ENCODE measurements at places on chromosomes 4 and X.
A peak's percentile ranks its signal among the peaks of the same experiment; 100 is the strongest.

DNA sequence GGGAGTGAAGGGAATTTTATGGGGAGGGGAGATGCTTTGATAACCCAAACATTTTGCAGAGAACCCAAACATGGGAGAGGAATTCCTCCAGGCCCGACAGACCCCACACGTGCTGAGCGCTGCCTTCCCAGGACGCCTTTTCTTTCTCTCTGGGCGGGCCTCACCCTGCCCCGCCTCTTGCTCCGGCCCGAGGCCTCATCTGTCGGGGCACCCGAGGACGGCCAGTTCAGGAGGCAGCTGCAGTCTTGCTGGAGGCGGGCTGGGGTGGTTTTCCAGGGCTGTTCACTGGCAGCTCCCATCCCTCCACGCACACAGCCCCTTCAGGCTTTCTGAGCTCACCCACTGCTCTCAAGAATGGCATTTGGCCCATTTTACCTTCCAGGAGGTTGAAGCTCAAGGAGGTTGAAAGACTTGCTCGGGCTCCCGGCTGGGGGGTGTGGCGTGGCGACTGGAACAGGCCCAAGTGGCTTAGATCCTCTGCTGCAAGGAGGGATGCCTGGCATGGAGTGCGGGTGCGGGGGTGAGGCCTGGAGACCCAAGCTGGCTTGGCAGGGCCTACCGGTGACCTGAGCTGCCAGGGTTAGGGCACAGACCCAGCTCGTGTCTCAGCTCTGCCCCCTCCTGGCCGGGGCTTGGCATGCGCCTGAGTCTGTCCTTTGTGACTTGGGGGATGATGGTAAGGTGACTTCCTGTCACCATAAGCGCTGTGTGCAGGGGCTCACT is 99.2 kb downstream of the PSAPL1 start:
- no peaks in the 10 kb centered on the region for H3K36me3 ChIP-seq
- DNase-seq: no peak
- H3K4me1 ChIP-seq: no peaks in the 10 kb centered on the region
- H3K27me3 ChIP-seq: no peaks in the 10 kb centered on the region
- no peak overlapping the region for H3K27ac ChIP-seq
- H3K4me3 ChIP-seq: no peak overlapping the region

- H3K4me1 ChIP-seq: peaks cover 3% of the 10 kb centered on the region
- H3K27ac ChIP-seq: no peak overlapping the region
- no peak for DNase-seq
- no peaks in the 10 kb centered on the region for H3K36me3 ChIP-seq
- H3K27me3 ChIP-seq: peaks cover 100% of the 10 kb centered on the region
Observed at GRCh38 chr4:110616238-110617074, 6.4 kb downstream of the PITX2 start.

DNA sequence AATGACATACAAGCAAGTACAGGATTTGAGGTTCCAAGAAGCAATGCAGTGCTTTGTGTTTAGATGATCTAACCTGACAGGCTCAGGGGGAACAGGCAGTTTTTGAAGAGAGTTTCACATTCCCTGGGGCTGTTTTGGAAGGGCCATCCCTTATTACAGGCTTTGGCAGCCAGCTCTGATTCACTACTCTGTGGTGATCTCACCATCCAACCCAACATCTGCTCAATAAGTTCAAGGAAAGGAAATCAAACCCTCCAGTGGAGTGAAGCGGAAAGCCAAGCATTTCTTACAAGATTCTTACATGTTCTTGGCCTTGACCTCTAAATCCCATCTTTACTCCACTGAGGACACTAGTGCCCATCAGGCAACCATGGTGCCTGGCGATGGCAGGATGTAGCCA is 7.5 kb downstream of the IDS start:
- DNase-seq: no peak
- H3K4me3 ChIP-seq: no peak overlapping the region
- H3K4me1 ChIP-seq: no peaks in the 10 kb centered on the region

- no peak overlapping the region for H3K4me3 ChIP-seq
- DNase-seq: peak; percentile 20
- H3K27me3 ChIP-seq: no peaks in the 10 kb centered on the region
- no peaks in the 10 kb centered on the region for H3K36me3 ChIP-seq
- H3K27ac ChIP-seq: no peak overlapping the region
Observed at GRCh38 chrX:110146521-110146920, 143.6 kb downstream of the TMEM164 start.

- H3K4me1 ChIP-seq: no peaks in the 10 kb centered on the region
- H3K4me3 ChIP-seq: no peak overlapping the region
- no peak for DNase-seq
- no peaks in the 10 kb centered on the region for H3K36me3 ChIP-seq
- no peaks in the 10 kb centered on the region for H3K27me3 ChIP-seq
- no peak overlapping the region for H3K27ac ChIP-seq
Observed at GRCh38 chr4:175916626-175917351, 104.7 kb upstream of the GPM6A start.

DNA sequence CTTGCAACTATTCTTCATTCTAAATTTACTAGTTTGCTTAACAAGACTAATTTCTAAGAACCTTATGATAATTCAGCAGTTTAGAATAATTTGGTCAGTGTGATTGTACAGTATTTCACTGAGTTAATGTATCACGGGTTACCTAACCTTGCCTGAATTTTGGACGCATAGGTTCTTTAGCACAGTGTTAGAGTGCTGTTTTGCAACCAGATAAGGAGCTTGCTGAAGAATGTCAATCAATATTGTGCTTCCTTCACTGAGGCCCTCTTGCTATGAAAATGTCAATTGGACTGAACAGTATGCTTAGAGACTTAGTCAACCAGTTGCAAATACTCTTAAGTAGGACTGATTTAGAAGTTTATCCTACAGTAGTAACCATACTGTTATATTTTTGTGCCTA is 19.6 kb downstream of the VAMP7 start:
- H3K4me3 ChIP-seq: no peak overlapping the region
- H3K27ac ChIP-seq: no peak overlapping the region
- H3K36me3 ChIP-seq: peaks cover 11% of the 10 kb centered on the region
- H3K4me1 ChIP-seq: no peaks in the 10 kb centered on the region

DNA sequence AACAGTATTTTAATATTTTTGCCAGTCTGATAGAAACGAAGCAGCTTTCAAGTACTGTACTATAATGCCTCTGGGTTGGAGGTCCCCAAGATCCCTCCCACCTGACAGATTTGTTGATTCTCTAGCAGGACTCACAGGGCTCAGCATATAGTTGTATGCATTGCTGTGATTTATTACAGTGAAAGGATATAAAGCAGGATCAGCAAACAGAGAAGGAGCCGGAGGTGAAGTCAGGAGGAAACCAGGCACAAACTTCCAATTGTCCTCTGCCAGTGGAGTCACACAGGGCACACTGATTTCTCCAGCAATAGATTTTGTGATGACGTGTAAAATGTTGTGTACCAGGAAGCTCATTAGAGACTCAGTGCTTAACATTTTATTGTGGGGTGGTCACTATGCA is 19.0 kb downstream of the USP53 start:
- no peaks in the 10 kb centered on the region for H3K27me3 ChIP-seq
- no peak for DNase-seq
- H3K4me3 ChIP-seq: no peak overlapping the region
- H3K27ac ChIP-seq: no peak overlapping the region
- peaks cover 6% of the 10 kb centered on the region for H3K4me1 ChIP-seq

GRCh38 chrX:29528281-29528680 is 687.1 kb upstream of the MAGEB2 start:
- no peaks in the 10 kb centered on the region for H3K4me1 ChIP-seq
- DNase-seq: no peak
- no peaks in the 10 kb centered on the region for H3K36me3 ChIP-seq
- H3K27me3 ChIP-seq: no peaks in the 10 kb centered on the region

DNA sequence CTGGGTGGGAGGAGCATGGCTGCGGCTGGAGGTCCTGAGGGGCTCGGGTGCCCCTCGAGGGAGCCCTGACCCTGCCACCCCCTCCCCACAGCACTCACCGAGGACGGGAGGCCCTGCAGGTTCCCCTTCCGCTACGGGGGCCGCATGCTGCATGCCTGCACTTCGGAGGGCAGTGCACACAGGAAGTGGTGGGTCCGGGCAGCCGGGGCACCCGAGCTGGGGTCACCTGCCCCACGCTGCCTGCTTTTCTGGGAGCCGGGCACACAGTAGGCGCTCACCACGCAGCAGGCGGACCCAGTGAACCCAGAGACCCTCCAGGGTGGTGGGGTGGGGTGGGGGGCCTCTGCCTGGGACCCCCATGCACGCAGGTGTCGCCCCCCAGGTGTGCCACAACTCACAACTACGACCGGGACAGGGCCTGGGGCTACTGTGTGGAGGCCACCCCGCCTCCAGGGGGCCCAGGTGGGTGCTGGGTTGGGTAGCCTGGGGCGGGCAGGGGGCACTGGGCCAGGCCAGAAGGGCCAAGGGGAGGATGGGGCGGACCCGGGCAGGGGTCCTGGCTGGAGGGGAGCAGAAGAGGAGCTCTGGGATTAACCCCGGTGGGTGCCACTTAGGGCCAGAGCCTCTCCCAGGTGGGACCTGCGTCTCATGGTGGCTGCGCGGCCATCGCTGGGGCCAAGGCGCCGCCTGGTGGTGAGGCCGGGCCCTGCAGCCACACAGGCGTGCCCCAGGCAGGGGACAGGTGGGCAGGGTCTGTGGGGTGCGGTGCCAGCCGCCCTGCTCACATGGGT is 1.4 kb downstream of the HGFAC start:
- no peak overlapping the region for H3K27ac ChIP-seq
- no peaks in the 10 kb centered on the region for H3K36me3 ChIP-seq
- H3K4me1 ChIP-seq: no peaks in the 10 kb centered on the region
- H3K27me3 ChIP-seq: no peaks in the 10 kb centered on the region

GRCh38 chr4:173346074-173346473 is 11.9 kb upstream of the HMGB2 start:
- H3K4me3 ChIP-seq: no peak overlapping the region
- H3K4me1 ChIP-seq: no peaks in the 10 kb centered on the region
- no peak overlapping the region for H3K27ac ChIP-seq
- H3K27me3 ChIP-seq: no peaks in the 10 kb centered on the region
- H3K36me3 ChIP-seq: peaks cover 3% of the 10 kb centered on the region

- H3K4me1 ChIP-seq: no peaks in the 10 kb centered on the region
- H3K27me3 ChIP-seq: no peaks in the 10 kb centered on the region
- no peaks in the 10 kb centered on the region for H3K36me3 ChIP-seq
- DNase-seq: no peak
- no peak overlapping the region for H3K4me3 ChIP-seq
- no peak overlapping the region for H3K27ac ChIP-seq
Observed at GRCh38 chrX:125651426-125651825, 331.8 kb downstream of the TEX13C start.

DNA sequence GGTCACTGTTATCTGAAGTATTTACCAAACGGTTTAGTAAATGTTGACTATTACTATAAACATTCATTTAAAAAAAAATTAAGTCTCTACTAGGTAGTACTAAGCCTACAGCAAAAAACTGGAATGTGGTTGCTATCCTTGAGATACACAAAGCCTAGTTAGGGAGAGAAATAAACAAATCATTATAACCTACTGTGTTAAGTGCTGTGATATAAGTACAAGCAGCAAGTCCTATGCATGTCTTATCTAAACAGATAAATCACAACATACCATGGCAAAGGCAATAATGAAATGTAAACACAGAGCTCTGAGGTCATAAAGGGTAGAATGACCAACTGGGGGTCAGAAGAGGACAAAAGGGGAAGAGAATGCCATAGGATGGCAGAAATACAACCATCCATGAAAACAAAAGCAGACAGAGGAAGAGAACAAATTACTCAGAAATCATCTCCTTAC is 92.2 kb downstream of the RNF150 start:
- no peaks in the 10 kb centered on the region for H3K36me3 ChIP-seq
- no peak for DNase-seq
- no peaks in the 10 kb centered on the region for H3K27me3 ChIP-seq
- H3K4me1 ChIP-seq: no peaks in the 10 kb centered on the region

- no peak overlapping the region for H3K4me3 ChIP-seq
- no peaks in the 10 kb centered on the region for H3K4me1 ChIP-seq
- no peak overlapping the region for H3K27ac ChIP-seq
- H3K36me3 ChIP-seq: no peaks in the 10 kb centered on the region
- H3K27me3 ChIP-seq: no peaks in the 10 kb centered on the region
Observed at GRCh38 chr4:147739239-147739823, 7.4 kb downstream of the ARHGAP10 start.

DNA sequence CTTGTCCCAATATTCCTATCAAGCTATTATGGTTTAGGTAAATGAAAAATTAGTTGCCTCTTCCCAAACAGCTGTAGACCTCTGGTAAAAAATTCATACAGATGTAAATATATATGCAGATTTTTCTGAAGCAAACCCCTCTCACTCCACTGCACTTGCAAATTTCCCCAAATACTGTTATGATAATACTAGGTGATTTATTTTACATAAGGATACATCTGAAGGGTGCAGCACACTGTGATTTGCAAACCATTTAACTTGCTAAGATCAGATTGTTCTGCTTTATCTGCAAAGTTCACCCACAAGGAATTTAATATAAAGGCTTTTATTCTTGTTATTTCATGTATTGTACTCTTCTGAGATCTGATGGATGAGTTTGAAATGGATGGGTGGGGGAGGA is 177.0 kb downstream of the GPAT3 start:
- no peaks in the 10 kb centered on the region for H3K27me3 ChIP-seq
- DNase-seq: no peak
- no peaks in the 10 kb centered on the region for H3K4me1 ChIP-seq

DNA sequence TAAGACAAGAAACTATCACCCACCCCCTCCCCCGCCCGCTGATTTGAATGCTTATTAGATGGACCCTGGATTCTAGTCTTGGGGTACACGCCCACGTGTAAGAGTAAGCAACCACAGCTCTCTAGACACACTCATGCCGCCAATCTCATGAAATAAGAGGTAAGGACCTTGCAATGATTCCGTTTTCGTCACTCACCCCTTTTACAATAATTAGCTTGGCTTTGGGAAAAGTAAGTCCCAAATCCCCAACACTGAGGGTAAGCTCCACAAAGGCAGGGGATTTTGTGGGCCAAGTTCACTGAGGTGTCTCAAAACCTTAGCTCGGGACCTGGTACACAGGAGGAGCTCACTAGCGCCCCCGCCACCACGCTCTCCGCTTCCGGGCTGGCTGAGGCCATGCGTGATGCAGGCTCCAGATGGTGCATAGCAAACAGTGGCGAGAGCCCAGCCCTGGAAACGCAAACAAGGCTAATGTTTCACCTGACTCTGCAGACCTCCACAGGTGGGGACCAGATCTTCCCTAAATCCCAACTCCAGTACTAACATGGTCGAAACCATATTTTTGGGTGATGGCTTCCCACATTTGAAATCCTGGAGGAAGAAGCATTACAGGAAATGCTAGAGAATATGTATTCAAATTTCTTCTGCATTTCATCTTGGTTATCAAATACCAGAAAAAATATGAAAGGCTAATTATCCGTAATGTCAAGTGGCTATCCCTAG is 4.1 kb downstream of the PLAC8 start:
- peaks cover 36% of the 10 kb centered on the region for H3K4me1 ChIP-seq
- H3K36me3 ChIP-seq: no peaks in the 10 kb centered on the region
- peak overlapping the region; percentile 50 for H3K4me3 ChIP-seq
- H3K27me3 ChIP-seq: peaks cover 7% of the 10 kb centered on the region
- DNase-seq: peak; percentile 89
- peak overlapping the region; percentile 79 for H3K27ac ChIP-seq

DNA sequence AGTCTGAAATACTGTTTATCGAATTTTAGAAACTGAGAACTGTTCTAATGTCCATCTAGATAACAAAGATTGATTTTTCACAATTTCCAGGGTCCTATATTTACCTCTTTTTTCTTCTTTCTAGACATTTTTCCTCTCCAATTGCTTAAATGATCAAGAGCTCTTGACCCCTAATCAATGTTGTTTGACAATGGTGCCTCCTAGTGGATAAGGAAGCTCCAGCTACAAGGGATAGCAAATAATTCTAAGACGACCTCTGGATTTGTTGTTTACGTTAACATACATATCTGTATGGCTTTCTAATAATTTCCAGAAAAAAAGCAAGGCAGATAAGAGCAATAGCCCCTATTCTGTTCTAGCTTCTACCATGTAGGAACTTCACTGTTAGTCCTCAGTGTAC is 35.8 kb downstream of the GPR82 start:
- no peaks in the 10 kb centered on the region for H3K4me1 ChIP-seq
- DNase-seq: no peak
- H3K4me3 ChIP-seq: no peak overlapping the region
- H3K27me3 ChIP-seq: no peaks in the 10 kb centered on the region
- no peak overlapping the region for H3K27ac ChIP-seq
- no peaks in the 10 kb centered on the region for H3K36me3 ChIP-seq

All from thymus (tissue), 14 donors.